Immature natural killer cell (primary cell): ENCODE measurements at places on chromosomes 1 and 21. TPM values are rescaled to one million over a fixed set of nuclear protein-coding genes. Genes with fewer than 3 reads are reported as not detected.

LY9 gene
- polyA plus RNA-seq: 57.2 TPM

- no peak for DNase-seq
Measured at GRCh38 chr1:118535901-118536300, 350.9 kb upstream of the SPAG17 start.

DNA sequence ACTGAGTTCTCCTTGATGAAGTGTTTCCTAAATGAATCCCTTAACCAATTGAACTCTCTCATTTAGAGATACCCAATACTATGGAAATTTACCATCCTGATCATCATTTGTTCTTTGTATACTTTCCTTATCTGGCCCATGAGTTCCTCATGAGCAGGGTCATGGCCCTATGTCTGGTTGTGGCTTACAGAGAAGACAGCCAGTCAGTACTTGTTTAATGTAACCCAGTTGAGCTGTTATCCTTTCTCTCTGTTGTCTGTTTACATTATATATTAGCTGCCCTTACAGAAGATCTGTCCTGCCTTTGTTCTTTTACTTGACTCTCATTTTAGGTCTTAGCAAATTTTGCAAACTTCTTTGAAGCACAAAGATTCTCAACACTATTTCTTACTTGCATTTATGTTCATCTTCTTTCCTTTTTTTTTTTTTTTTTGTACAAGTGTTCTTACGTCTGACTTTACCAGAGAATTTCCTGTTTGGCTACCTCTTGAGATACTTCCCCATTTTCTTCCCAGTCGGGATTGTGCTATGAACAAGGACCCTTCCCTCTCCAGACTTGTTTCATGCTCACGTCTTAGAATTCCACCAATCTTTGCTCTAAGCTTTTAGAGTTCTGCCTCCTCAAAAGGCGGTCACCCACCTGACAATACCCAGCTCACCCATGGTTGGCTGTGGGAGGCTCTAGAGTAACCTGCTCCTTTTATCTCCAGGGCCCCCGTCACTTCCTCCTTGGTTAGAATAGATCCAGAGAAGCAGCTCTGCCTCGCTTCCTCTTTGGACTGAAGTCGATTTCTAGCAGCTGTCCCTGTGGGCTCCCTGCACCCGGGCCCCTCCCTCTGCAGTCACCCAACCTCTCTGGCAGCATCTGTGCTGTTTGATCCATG is 53.6 kb upstream of the RUNX1 start:
- no peak for DNase-seq

DNA sequence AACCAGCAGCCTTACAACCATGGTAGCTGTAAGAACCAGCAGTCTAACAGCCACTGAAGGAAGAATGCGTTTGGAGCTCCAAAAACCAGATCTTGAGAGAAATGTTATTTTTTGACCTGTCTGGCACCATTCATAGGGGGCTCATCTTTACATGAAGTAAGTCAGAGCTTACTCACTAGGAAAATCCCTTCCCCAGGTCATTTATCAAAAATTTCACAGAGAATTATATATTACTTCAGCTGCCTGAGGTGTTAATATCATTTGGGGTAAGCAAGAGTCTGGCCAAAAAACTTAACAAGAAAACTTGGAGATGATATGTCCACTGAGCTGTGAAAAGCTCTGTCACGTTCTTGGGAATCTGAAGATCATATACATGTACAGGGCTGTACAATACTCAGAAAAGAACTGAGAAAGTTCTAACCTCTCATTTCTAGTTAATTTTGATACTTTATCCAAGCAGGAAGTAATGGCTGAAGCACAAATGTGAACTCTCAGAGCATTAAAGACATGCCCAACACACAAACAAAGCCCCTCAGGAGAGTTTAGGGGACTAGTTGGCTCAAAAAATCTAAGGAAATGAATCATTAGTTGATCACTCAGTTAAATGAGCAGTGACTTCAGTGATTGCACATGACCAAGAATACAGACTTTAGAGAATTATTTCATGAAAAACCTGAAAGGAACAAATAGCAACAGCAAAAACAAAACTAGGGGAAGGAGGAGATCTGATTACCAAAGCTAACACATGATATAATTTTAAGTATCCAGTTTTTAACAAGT is 681.1 kb downstream of the LTN1 start:
- no peak for DNase-seq

GRCh38 chr1:98188774-98189173 is 267.9 kb upstream of the DPYD start:
- no peak for DNase-seq

DNA sequence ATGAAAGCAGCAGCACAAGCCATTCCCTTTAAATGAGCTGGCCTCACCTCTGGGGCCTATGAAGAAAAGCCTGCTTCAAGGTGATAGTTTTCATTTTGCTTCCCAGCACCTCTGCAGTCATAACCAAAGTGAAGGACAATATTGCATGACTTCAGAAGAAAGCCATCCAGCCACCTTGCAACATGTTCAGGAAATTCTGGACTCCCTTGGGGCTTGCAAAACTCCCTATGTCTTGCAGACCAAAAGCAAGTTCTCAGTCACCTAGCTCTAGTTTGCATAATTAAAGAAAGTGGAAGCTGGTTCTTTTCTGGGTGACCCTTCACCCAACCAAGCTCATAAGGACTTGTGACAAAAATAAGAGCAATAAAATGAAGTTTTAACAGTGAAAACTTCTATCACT is 87.6 kb downstream of the GFI1 start:
- no peak for DNase-seq

AKR7A3 gene
- not detected for polyA plus RNA-seq

CD34 gene
- not detected for polyA plus RNA-seq

DNA sequence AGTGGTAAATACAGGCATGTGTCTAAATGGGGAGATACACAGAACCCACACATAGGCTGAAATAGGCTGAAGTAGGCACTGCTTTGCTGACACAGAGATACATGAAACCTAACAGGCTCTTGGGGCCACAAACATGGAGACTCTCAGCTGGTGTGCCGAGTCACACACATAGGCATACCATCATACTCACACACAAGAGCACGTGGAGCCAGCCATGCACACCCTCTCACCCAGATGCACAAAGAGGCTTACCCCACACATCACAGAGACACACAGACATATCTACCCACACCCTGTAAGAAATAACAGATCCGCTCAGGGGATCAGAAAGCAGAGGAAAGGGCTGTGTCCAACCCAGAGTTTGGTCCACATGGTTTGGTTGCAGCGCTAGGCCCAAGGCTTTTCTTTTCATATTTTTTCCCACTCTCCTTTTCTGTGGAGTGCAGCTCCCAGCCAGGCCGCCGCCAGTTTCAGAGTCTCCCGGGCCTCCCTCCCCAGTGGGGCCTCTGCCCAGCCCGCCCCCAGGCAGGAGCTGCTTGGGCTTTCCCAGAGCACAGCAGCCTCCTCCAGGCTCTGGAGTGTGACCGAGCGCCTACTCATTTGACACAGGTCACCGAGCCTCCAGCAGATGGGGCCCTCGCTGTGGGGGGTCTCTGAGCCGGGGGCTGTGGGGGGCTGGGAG is 3.9 kb upstream of the POU3F1 start:
- DNase-seq: no peak

DNA sequence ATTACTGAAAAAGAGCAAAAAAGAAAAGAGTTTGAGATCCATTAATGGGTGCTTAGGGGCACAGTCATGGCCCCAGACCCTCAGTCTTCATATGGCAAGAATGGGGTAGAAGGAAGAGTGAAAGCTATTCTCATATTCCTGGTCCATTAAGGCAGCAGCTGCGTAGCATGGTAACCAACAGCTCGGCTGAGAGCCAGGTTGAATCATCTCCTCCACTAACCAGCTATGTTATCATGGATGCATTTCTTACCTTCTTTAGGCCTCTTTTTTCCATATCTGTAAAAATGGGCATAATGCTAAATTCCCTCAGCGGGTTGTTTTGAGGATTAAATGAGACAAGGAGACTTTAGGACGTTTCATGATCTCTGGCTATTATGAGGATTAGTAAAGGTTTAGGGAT is 15.0 kb upstream of the SARS1 start:
- no peak for DNase-seq

CLIC6 gene
- not detected for polyA plus RNA-seq

GRCh38 chr1:199859491-199859933 is 168.0 kb upstream of the NR5A2 start:
- DNase-seq: no peak

GRCh38 chr1:81337226-81337625 is 463.5 kb upstream of the ADGRL2 start:
- no peak for DNase-seq

GRCh38 chr1:175978926-175979325 is 228.2 kb downstream of the COP1 start:
- DNase-seq: no peak

GRCh38 chr1:27689423-27690173 is 17.6 kb upstream of the IFI6 start:
- no peak for DNase-seq

DNA sequence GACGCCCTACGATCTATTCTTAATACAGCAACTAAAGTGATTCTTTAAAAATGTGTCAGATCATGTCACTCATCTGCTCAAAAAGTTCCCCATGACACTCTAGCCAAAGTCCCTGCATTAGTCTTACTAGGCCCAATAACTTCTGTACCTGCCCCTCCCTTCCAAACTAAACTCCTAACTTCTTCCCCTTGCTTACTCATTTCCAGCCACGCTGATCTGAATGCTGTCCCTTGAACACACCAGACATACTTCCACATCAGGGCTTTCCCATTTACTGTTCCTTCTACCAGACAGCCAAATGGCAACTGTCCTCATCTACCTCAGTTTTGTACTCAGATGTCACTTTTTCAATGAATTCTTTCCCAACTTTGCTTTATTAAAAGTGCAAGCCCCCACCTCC is 1.2 kb downstream of the PPT1 start:
- DNase-seq: no peak

DNA sequence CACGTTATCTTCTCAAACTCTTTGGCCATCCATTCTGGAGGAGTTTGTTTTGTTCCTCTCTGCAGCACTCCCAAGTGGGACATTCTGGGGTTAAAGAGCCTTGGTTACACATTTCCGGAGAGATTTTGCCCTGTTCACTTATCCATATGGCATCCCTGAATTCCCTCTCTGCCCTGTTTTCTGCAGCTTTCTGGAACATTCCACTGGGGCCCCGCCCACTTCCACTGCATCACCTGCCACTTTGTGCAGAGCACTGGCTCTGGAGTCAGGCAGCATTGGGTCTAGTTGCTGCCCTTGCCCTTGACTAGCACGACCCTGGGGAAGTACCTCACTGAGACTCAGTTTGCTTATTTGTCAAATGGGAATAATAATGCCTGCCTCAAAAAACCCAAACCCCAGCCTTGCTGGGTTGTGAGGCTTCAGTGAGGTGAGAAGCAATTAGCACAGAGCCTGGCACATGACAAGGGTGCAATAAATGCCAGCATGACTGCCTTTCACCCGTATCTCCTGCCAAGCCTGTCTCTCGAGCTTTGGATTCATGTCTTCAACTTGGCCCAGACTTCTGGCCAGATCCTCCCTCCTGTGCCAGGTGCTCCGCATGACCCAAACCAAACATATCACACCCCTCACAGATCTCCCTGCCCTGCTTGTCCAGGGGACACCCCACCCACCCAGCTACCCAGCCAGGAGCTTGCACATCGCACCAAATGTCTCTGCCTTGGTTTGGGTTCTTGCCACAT is 38.3 kb downstream of the IL6R start:
- no peak for DNase-seq

PRMT2 gene
- polyA plus RNA-seq: 386 TPM

NR5A2 gene
- polyA plus RNA-seq: not detected

- no peak for DNase-seq
Measured at GRCh38 chr1:231632119-231632518, 5.5 kb downstream of the DISC1 start.

DNA sequence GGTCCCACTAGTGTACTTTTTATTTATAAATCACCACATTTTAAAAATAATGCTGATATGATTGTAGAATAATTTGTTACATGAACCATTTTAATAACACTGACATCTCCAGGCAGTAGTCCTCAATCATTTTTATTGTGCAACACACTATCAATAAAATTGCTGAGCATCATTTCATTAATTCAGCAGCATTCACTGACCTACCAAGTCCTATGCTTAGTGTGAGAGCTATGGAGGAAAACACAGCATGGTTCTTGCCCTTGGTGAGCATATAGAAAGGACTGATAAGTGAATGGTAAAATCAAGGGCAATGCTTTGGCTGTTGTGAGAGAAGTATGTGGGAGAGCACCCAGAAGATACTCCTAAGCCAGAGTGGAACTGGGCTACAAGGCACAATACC is 119.7 kb downstream of the KCNT2 start:
- no peak for DNase-seq

DNA sequence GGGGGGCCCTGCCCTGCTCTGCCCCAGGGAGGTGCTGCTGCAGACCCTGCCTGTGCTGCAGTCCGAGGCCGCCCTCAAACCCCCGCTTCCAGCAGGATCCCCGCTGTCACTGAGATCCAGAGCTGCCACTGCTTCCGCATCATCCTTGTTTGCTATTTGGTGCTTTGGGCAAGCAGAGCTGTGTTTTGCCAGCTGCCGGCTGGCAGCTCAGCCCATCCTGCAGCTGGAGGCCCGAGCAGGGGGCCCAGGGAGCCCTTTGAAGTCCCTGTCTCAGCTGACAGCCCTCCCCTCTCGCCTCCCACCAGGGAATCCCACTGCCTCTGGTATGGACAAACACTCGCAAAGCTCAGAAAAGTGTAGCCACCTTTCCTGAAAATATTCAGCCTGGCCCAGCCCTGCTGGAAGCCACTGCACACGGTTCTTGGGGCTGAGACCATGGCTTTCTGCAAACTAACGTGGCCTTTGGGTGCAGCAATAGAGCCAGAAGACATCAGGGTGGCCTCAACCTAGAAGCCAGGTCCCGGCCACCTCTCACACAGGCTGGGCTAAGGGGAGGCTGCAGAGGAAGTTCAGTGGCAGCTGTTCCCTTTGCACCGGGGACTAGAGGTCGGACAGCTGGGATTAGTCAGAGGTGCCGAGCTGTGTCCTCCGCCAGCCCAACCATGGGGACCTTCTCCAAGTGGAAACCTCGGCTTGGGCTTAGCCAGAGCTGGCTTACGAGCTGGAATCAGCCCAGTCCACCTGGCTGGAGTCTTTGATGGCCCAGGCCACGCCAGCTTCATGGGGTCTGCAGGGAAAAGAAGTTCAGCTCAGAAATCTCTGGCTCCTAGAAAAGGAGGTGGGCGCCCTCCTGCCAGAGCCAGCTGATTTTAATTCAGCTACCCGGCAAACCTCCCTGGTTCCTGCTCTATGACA is 107.1 kb downstream of the SPSB1 start:
- DNase-seq: no peak

OLIG1 gene
- not detected for polyA plus RNA-seq

GRCh38 chr1:39623053-39623452 is 16.4 kb downstream of the HEYL start:
- no peak for DNase-seq

GRCh38 chr1:77265180-77265579 is 16.6 kb upstream of the AK5 start:
- no peak for DNase-seq
